ENCODE measurements at places on chromosomes 5 and 9.

- H3K27me3 ChIP-seq: no peaks in the 10 kb centered on the region
- DNase-seq: no peak
- H3K27ac ChIP-seq: no peak overlapping the region
- no peak overlapping the region for H3K4me3 ChIP-seq
Measured at GRCh38 chr5:56766926-56767325, 48.4 kb upstream of the MAP3K1 start.

DNA sequence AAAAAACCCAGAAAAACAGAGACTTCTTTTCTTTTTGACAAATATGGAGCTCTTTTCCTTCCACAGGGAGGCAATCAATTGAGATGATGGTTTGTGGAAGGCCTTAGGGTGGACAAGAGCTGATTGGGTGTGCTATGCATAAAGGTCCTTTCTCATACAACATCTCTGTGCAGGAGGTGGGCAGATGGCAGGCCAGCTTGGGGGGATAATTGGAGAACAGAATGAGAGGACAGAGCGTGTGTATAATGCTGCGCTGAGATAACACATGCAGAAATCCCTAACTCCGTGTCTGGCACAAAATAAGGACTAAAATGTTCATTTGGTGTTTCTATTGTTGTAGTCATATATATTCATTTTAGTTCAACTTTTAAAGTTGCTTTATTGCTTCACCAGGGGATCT lies 159.0 kb upstream of the MEF2C start:
- no peak overlapping the region for H3K4me3 ChIP-seq
- H3K36me3 ChIP-seq: no peaks in the 10 kb centered on the region
- H3K4me1 ChIP-seq: no peaks in the 10 kb centered on the region
- H3K27me3 ChIP-seq: no peaks in the 10 kb centered on the region
- no peak overlapping the region for H3K27ac ChIP-seq
- DNase-seq: no peak

DNA sequence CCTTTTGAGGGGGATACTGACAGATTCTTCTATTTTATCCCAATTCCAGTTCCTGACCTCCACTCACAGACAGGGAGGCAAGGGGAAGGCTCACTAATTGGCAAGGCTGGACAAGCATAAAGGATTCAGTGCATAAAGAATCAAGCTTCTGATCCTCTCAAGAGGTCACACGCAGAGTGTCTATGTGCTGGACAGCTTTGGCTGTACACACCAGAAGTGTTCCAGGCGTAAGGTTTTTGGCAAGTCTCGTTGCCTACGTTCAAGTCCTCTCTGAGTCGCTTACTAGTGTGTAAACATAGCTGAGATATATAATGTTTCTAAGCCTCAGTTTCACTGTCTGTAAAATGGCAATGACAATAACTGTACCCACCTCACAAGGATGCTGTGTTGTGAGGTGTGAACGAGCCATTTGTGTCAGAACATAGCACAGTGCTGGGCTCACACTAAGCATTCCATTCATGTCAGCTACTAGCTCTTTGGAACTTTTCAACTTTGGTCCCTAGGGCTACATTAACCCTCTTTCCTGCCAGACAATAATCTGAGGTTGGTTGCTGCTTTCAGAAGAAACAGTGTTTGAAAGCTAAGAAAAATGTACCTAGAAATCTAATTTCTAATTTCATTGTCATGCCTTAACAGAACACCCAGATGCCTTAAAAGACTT lies 52.1 kb downstream of the PALM2AKAP2 start:
- DNase-seq: no peak
- no peaks in the 10 kb centered on the region for H3K4me1 ChIP-seq
- H3K36me3 ChIP-seq: no peaks in the 10 kb centered on the region
- no peak overlapping the region for H3K27ac ChIP-seq
- H3K4me3 ChIP-seq: no peak overlapping the region

- DNase-seq: peak; percentile 4
- no peaks in the 10 kb centered on the region for H3K4me1 ChIP-seq
- H3K27me3 ChIP-seq: no peaks in the 10 kb centered on the region
- H3K36me3 ChIP-seq: no peaks in the 10 kb centered on the region
Measured at GRCh38 chr5:57650360-57651069, 167.9 kb upstream of the ACTBL2 start.

DNA sequence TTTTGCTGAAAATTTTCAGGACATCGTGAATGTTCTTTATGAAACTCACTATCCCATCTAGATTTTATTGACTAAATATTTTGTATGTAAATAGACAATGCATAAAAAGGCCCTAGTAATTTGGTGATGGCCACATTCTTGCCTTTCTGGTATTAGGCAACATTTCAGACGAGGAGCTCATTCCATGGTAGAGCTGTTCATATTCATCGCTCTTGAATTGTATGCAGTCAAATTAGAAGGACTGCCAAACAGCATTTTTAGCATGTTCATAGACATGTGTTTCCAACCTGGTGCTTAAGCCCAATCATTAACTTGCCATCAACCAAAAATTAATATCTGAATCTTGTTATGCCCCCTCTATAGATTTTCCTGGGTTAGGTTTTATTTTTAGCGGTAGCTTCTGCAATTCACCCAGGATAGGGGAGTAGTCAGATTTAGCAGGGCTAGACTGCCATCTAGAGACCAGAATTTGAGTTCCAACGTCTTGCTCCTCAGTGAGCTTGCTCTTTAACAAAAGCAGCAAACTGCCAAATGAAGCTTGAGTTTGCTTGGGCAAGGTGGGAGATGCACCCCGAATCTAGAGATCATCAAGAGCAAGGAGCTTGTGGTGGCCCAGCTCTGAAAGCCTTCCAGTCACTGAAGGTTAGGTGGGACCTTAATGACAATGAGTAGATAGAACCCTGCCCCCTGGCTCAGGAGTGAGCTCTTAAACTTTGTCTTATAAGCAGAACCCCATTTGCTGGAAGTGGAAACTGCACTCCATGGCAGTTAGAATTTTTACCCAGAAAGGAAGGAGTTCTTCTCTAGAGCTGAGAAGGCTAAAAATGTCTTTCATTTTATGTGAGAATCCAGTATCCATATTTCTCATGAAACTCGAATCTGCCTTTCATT lies 456.2 kb downstream of the RASEF start:
- no peak overlapping the region for H3K27ac ChIP-seq
- H3K4me1 ChIP-seq: no peaks in the 10 kb centered on the region
- peak; percentile 35 for DNase-seq
- no peak overlapping the region for H3K4me3 ChIP-seq
- H3K36me3 ChIP-seq: no peaks in the 10 kb centered on the region

- H3K27me3 ChIP-seq: no peaks in the 10 kb centered on the region
- H3K36me3 ChIP-seq: no peaks in the 10 kb centered on the region
- H3K27ac ChIP-seq: no peak overlapping the region
Measured at GRCh38 chr9:33809506-33809905, 7.5 kb upstream of the UBE2R2 start.

DNA sequence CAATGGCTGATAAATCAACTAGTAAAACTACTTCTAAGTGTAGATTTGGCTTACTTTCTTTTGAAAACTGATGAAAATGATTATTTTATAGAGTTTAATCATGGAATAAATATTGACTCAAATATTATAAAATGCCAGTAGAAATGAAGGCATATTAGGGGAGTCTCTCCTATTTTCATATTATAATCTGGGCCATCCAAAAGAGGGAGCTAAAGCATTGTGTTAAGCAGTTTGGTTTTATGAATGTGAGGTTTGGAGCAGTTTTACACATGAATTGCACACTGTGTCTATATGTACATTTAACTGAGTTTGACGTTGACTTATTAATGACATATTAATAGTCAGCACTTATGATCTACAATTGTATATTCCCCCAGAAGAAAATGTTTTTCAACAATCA lies 17.4 kb downstream of the CDH9 start:
- no peak overlapping the region for H3K27ac ChIP-seq
- H3K27me3 ChIP-seq: no peaks in the 10 kb centered on the region
- H3K4me3 ChIP-seq: no peak overlapping the region
- no peak for DNase-seq
- no peaks in the 10 kb centered on the region for H3K4me1 ChIP-seq

GRCh38 chr9:99438596-99438995 lies 216.5 kb downstream of the SEC61B start:
- H3K36me3 ChIP-seq: no peaks in the 10 kb centered on the region
- no peak overlapping the region for H3K27ac ChIP-seq
- H3K4me3 ChIP-seq: no peak overlapping the region
- H3K27me3 ChIP-seq: no peaks in the 10 kb centered on the region
- DNase-seq: no peak

DNA sequence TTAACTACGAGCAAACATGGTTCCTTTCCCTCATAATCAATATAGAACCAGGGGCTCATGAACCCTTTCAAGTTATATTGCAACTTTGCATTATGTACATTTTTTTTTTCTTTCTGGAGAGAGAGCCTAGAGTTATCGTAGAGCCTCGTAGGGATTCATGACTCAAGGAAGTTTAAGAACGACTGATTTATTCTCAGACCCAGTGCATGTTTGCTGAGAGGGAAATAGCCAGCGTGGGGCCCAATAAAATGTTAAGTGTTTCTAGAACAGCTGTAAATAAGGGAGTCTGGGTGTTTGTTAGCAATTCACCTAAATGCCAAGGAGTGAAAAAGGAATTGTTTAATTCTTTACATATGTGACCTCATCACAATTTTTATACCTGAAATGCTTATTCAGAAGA lies 119.0 kb upstream of the KLF9 start:
- H3K4me1 ChIP-seq: no peaks in the 10 kb centered on the region
- no peaks in the 10 kb centered on the region for H3K27me3 ChIP-seq
- no peak overlapping the region for H3K27ac ChIP-seq
- DNase-seq: no peak

GRCh38 chr5:124952566-124952965 lies 206.1 kb upstream of the ZNF608 start:
- H3K27me3 ChIP-seq: no peaks in the 10 kb centered on the region
- H3K36me3 ChIP-seq: no peaks in the 10 kb centered on the region
- H3K4me3 ChIP-seq: no peak overlapping the region
- DNase-seq: no peak

DNA sequence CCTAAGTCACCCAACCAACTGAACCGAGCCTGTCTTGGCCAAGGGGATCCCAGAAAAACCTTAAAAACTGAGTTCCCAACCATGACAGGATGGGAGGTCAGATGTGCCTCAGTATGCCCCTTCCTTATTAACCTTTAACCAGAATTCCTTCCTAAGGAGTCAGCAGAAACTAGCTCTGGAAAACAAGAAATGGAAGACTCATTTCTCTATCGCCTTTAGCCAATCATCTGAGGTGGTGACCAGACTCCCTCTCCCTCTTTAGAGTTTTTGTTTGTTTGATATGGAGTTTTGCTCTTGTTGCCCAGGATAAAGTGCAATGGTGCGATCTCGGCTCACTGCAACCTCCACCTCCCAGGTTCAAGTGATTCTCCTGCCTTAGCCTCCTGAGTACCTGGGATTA lies 37.5 kb downstream of the SLC28A3 start:
- H3K27ac ChIP-seq: no peak overlapping the region
- DNase-seq: no peak
- no peak overlapping the region for H3K4me3 ChIP-seq
- H3K4me1 ChIP-seq: no peaks in the 10 kb centered on the region
- H3K36me3 ChIP-seq: no peaks in the 10 kb centered on the region

DNA sequence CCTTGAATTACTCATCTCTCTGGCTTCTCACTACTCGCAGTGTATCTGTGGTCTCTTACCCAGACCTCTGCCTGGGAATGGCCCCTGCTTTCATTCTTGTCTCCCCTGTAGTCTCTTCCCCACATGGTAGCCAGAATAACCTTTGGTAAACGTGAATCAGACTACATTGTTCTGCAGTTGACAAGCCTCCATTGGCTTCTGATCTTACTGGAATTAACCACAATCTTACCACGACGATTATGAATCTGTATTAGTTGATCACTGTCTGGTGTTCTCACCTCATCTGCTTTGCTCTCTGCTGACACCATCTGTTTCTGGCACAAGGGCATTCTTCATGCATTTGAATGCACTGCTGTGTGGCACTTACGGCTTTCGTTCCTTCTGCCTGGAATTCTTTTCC lies 781.2 kb downstream of the MTRR start:
- H3K36me3 ChIP-seq: no peaks in the 10 kb centered on the region
- no peak overlapping the region for H3K27ac ChIP-seq
- H3K4me1 ChIP-seq: no peaks in the 10 kb centered on the region
- no peaks in the 10 kb centered on the region for H3K27me3 ChIP-seq

GRCh38 chr5:31270396-31270795 lies 76.9 kb downstream of the CDH6 start:
- no peak overlapping the region for H3K27ac ChIP-seq
- H3K4me3 ChIP-seq: no peak overlapping the region
- H3K4me1 ChIP-seq: no peaks in the 10 kb centered on the region
- H3K27me3 ChIP-seq: no peaks in the 10 kb centered on the region
- DNase-seq: no peak
- no peaks in the 10 kb centered on the region for H3K36me3 ChIP-seq

GRCh38 chr5:45288746-45289145 lies 407.4 kb downstream of the HCN1 start:
- DNase-seq: no peak
- no peak overlapping the region for H3K4me3 ChIP-seq
- no peaks in the 10 kb centered on the region for H3K27me3 ChIP-seq
- H3K4me1 ChIP-seq: no peaks in the 10 kb centered on the region
- H3K27ac ChIP-seq: no peak overlapping the region
- H3K36me3 ChIP-seq: no peaks in the 10 kb centered on the region

DNA sequence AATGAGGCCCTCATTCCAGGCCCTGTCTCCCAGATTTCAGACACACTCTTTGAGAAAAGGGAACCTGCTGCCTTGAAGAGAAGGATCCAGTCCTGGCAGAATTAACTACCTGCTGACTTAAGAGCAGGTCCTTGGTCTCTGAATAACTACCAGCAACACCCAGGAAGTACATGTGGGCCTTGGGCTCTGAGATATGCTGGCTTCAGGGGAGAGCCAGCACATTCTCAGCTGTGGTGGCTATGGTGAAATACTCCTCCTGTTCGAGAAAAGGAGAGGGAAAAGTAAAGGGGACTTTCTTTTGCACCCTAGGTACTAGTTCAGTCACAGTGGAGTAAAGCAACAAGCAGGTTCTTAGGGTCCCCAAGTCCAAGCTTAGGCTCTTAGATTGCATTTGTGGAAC lies 120.0 kb downstream of the HMHB1 start:
- no peak overlapping the region for H3K27ac ChIP-seq
- H3K4me3 ChIP-seq: no peak overlapping the region
- no peaks in the 10 kb centered on the region for H3K4me1 ChIP-seq
- DNase-seq: no peak
- H3K27me3 ChIP-seq: no peaks in the 10 kb centered on the region
- H3K36me3 ChIP-seq: no peaks in the 10 kb centered on the region

GRCh38 chr5:141870228-141870627 lies 8.0 kb downstream of the PCDH1 start:
- H3K36me3 ChIP-seq: no peaks in the 10 kb centered on the region
- no peak overlapping the region for H3K27ac ChIP-seq
- H3K4me1 ChIP-seq: no peaks in the 10 kb centered on the region
- no peak overlapping the region for H3K4me3 ChIP-seq
- no peak for DNase-seq
- H3K27me3 ChIP-seq: peaks cover 14% of the 10 kb centered on the region
